ENCODE measurements at places on chromosomes 1 and 21.

DNA sequence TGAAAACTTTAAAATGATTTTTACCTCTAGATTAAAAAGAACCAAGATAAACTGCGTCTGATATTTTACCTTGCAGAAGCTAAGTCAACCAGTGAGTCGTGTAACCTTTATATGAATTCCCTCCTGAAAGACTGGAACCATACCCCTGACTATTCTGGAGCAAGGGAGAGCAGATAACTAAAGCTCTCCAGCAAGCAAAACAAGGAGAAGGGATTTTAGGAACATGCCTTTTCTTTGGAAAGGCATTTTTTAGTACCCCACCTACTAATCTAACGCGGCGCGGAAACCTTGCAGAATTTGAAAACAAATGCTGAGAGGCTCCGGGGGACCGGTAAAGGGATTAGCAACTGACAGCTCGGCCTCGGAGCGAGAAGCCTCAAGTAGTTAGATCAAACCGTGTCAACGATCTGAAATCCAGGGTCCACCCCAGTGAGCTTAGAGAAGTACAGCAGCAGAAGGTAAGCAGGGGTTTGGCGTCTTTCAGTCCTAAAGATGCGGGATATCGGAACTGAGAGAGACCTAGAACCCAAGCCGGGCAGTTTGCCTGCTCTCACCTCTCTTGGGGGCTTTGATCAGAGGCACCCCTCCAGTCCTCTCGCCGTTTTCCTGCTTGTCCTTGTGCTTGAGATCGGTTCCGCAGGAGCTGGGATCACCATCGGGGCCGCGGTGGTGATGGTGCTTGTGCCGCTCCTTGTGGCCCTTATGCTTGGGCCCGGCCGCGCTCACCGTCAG, 954 bp downstream of the RSBN1 start:
- DNase-seq = no peak

DNA sequence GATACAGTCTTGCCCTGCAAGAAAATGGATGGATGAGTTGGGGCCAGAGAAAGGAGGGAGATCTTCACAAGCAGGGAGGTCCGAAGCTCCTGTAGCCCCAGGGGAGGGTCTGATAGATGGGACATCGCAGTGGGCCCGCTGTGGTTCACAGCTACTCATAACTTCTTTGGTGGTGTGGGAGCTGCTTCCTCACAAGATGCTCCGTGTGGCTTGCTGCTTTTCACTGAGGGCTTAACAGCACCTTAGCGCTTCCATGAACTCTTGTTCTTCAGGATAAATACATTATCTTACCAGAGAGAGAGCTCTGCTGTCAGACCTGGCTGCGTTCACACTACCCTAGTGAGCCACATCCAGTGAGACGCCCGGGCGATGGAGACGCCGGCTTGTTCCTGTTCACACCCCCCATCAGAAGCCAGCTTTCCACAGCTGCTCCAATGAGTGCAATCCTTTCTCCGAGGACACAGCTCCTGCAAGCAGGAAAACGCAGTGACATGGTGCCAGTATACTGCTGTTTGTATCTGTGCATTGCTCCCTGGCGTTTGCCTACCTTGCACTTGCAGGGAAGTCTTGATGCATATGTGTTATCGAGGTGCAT, 599.8 kb downstream of the AJAP1 start:
- DNase-seq = no peak

GRCh38 chr1:147241934-147242448, 493 bp upstream of the CHD1L start:
- no peak for DNase-seq

DNA sequence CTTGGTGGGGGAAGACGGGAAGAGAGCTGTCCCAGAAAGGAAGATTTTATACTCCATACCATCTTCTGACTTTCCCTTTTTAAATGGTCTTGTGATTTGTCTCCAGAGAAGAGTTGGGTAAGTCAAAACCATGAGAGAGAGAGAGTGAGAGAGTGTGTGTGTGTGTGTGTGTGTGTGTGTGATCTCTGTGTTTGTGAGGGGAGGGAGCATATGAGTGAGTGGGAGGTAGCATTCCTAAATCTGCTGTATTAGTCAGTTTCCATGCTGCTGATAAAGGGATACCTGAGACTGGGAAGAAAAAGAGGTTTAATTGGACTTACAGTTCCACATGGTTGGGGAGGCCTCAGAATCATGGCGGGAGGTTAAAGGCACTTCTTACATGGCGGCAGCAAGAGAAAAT, 102.0 kb upstream of the VANGL1 start:
- no peak for DNase-seq

DNA sequence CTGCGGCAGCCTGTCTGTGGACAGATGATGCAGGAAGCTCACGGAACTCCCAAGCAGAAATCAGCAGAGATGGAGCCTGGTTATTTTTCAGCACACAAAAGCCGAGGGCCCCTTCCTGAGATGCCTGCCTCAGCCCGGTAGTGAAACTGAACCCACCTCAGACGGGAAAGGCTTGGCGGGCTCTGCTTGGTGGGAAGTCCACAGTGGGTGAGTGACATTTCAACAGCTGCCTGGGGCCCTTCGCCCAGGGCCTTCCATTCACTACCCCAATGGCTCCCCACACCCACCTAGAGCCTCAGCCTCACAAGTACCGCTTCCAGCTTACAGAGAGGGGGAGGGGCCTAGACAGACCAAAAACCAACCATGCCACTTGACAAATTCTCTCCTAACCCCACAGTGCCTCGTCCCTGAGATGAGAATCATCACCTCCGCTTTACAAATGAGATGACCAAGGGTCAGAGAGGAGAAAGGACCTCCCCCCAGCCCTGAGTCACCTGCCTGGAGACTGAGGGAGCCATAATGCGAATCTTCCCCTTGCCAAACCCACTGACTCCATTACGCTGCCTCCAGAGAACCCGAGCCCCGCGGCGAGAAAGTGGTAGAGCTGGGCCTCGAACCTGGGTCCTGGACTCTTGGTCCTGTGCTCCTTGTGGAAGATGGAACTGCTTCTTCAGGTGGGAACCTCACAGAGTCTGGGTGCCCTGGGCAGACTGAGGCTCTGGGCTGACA, 3.4 kb upstream of the ECE1 start:
- DNase-seq = no peak

DNA sequence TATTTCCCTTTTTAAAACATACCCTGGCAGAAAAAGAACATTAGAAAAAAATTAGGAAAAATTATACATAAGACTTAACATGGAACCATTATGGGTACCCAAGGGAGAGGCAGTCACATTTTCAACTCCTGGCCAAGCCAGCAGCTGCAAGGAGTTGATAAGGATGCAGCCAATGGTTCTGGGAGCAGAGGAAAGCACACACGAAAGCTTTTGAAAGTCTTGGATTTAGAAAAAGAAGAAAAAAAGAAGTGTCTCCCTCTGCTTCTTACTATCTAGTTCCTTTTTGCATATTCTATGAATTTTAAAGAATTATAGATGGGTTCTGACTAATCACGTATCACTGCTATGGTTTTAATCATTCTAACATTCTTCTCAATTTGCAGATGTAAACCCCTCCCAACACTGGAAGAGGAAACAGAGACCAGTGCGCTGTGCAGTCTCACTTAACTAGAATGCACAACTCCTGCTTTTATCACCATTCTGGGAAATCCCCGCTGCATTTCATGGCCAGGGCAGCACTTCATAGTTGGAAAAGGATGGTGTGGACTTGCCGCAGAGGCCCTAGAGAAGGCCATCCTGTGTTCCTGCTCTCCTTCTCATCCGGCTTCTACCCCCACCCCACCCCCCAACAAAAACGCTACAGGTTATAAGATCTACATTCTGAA, 2.7 kb upstream of the CD58 start:
- no peak for DNase-seq

DNA sequence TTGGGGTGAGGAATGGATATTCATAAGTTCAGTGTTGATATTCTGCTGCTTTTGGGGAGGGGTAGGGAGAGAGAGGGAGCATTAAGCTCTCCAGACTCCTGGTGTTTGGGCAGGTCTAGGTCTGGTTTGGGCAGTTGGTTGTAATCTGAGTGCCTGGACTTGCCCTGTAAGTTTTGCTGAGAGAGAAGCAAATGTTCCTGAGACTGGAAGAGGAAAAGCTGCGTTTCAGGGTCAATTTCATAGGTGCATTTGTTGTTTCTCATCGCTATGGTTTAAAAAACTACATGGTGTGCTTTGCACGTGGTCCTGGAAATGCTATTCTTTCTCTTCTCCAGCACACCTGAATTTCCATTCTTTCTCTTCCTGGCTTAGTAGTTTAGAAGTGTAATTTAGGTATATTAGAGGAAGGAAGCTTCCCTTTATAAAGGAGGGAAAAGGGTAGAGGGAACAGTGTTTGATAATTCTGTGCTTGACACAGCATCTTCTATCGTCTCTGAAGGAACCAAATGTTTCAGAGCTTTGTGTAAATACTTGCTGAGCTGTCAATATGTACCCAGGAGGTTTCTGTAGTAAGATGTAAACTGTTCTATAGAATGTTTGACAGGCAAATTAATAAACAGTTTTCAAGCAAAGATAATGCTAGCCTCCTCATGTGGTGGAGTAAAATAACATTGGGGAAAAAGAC, 6.3 kb downstream of the ARID1A start:
- DNase-seq = no peak

Data from HS-27A (cell line).